ENCODE measurements at places on chromosomes 2 and 18. TPM values are rescaled to one million over a fixed set of nuclear protein-coding genes. Genes with fewer than 3 reads are reported as not detected.

DNA sequence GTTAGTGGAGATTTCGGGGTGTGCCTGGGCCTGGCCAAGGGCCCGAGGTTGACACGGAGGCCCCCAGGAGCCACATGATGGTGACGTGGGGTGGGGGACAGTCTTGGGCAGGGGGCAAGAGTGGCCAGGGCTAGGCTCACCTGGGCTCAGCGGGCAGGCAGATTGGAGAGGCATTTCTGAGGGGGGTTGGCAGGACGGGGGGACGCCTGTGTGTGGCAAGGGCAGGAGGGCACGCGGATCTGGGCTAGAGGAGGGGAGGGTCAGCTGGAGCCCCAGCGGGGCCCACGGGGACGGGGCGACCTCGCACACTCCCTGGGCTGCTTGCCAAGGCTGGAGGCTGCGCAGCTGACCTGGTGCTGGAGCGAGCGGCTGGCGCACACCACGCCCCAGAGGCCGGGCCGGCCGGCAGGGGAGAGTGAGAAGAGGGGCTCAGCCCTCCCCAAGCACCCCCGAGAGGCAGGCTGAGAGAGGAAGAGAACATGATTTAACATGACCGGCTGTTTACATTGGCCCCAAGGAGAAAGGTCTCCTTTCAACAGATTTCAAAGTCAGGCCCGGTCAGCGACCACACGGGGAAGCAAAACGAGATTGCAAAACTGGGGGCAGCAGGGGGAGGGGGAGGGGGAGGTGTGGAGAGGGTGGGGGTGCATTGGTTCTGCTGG is 38.0 kb upstream of the SNED1 start:
- no peaks in the 10 kb centered on the region for H3K36me3 ChIP-seq
- H3K27me3 ChIP-seq = no peaks in the 10 kb centered on the region
- H3K4me3 ChIP-seq = no peak overlapping the region
- DNase-seq = no peak
- no peak overlapping the region for H3K27ac ChIP-seq

GRCh38 chr2:241814393-241814642 is 5.3 kb downstream of the NEU4 start:
- H3K27me3 ChIP-seq = no peaks in the 10 kb centered on the region
- no peaks in the 10 kb centered on the region for H3K36me3 ChIP-seq
- H3K27ac ChIP-seq = no peak overlapping the region
- no peak overlapping the region for H3K4me3 ChIP-seq

DNA sequence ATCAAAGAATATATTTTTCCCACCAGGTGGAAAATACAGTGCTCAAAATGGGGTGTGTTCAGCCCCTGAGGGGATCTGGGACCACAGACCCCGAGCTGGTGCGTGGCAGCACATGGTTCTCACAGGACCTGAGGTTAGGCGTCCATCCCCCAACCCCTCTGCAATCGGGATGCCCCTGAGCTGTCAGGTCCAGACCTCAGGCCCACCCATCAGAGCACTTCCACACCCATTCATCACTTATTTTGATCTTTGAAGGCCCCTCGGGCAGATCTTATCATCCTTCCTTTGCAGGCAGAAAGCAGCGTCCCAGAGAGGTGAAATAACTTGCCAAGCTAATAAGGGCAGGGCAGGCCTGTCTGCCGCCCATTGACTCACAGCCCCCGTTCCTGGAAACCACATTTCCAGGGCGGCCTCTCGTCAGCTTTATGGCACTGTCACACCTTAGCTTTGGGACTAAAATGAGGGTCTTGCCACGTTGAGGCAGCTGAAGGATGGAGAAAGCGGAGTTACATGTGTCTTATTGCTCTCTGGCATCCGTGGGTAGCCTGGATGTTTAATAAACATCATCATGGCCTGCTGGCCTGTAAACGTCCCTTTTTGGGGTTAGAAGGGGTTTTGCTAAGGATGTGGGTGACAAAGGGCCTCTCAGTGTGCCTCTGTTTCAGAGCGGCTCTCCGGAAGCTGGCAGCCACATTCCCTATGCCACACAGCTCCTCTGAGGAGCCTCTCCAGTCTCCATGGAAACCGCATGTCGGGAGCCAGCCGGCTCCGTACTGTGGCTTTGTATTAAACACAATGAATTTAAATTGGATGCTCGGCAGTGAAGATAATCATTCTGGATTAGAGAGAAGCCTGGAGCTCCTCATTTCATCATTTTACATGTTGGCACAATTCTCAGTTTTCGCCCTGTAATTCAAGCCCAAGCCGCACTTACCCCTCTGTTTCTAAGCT is 58.3 kb upstream of the MAPRE3 start:
- H3K27me3 ChIP-seq = no peaks in the 10 kb centered on the region
- H3K4me1 ChIP-seq = no peaks in the 10 kb centered on the region
- H3K27ac ChIP-seq = no peak overlapping the region
- no peaks in the 10 kb centered on the region for H3K36me3 ChIP-seq
- no peak overlapping the region for H3K4me3 ChIP-seq

DNA sequence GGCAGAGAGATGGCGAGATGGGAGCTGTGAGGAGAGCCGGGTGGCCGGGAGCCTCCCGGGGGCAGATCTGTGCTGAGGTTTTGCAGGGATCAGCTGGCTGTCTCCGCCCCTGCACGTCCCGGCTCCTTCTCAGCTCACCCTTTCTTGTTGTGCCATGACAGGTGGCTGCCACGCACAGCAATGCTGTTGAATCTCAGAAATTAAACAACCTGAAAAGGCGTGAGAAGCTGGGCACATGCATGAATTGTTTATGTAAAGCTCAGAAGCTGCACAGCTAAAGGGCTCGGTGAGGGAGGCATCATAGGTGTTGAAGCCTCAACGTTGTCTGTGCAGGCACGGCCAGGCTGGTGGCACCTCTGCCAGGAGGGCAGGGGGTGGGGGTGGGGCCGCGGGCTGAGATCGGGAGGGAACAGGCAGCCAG is 858 bp upstream of the RTP5 start:
- no peak for DNase-seq
- no peak overlapping the region for H3K4me3 ChIP-seq
- H3K27ac ChIP-seq = no peak overlapping the region
- H3K27me3 ChIP-seq = no peaks in the 10 kb centered on the region

GRCh38 chr18:50836521-50836957 is 16.7 kb upstream of the MRO start:
- H3K27me3 ChIP-seq = no peaks in the 10 kb centered on the region
- no peaks in the 10 kb centered on the region for H3K4me1 ChIP-seq
- no peak overlapping the region for H3K4me3 ChIP-seq

CHST9 gene
- total RNA-seq = 10.3 TPM

GRCh38 chr18:21117409-21118131 is 6.0 kb upstream of the ROCK1 start:
- DNase-seq = no peak
- no peak overlapping the region for H3K27ac ChIP-seq
- H3K4me1 ChIP-seq = no peaks in the 10 kb centered on the region
- H3K4me3 ChIP-seq = no peak overlapping the region
- H3K27me3 ChIP-seq = no peaks in the 10 kb centered on the region

DNA sequence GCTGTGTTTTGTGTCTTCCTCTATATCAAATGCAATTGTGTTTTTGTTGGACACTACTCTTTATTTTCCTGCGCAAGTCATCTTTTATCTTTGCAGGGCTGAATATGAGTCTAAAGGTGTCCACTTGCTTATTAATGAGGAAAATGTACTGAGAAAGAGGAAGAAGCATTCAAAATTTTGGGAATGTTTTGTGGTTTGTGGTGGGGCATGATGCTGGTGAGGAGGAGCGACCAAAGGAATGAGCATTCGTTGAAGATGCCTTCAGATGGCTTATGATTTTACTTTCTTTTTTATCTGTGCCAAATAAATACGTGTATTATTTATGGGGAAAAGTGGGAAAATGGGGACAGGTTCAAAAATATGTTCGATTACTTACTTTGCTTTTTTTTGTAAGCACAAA is 63.9 kb upstream of the SMIM21 start:
- no peak overlapping the region for H3K4me3 ChIP-seq
- H3K36me3 ChIP-seq = no peaks in the 10 kb centered on the region
- H3K27me3 ChIP-seq = no peaks in the 10 kb centered on the region
- no peak overlapping the region for H3K27ac ChIP-seq
- no peaks in the 10 kb centered on the region for H3K4me1 ChIP-seq
